ENCODE measurements at places on chromosomes 5 and 9. TPM values are rescaled to one million over a fixed set of nuclear protein-coding genes. Genes with fewer than 3 reads are reported as not detected.

Gene GCNT4
- 0.40 TPM for polyA plus RNA-seq

Gene CSF1R
- polyA plus RNA-seq: 15.4 TPM

Gene PLAA
- polyA plus RNA-seq: 33.8 TPM

DNA sequence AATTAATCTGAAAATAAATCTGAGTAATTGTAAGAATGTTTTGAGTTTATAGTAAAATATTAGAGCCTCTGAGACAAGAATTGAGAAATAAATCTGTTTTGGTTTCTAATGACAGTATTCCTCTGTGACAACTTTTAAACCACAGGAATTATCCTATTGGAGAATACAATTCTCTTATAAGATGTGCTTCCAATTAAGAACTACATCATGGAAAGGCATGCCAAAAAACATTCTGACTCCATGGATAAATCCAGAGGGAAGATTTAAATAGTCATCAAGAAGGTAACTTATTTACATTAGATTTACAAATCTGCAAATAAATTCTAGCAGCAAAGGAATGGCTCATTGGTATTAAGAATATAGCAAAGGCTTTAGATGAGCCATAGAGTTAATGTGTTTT, 178.3 kb upstream of the ACOT12 start:
- DNase-seq: no peak

GRCh38 chr9:105309531-105309931, 65.1 kb downstream of the SLC44A1 start:
- DNase-seq: no peak

Measured in left renal pelvis (tissue), 4 donors.